ENCODE measurements at places on chromosomes 16 and 17. TPM values are rescaled to one million over a fixed set of nuclear protein-coding genes. Genes with fewer than 3 reads are reported as not detected.

GRCh38 chr17:7445619-7445968 is 733 bp downstream of the CHRNB1 start:
- DNase-seq: no peak

DNA sequence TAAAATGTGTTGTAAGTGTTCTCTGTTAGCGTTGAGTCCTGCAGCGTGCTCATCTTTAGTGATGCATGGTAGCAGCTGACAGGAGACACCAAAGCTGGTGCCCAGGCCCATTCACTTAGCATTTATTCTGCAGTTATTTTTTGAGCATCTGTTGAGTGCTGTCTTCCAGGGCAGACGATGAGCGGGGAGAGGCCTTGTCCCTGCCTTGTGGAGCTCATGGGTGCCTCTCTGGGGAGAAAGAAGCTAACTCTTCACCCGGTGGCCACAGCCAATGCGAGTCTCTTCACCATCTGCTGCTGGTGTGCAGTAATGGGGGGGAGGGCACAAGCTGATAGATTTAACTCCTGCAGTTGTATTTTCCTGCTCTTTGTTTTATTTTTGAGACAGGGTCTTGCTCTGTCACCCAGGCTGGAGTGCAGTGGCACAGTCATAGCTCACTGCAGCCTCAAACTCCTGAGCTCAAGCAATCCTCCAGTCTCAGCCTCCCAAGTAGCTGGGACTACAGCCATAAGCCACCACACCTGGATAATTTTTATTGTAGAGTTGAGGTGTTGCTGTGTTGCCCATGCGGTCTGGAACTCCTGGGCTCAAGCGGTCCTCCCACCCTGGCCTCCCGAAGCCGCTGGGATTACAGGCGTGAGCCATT is 30.5 kb downstream of the GPT2 start:
- DNase-seq: no peak

The C1QTNF1 gene
- not detected for total RNA-seq

DNA sequence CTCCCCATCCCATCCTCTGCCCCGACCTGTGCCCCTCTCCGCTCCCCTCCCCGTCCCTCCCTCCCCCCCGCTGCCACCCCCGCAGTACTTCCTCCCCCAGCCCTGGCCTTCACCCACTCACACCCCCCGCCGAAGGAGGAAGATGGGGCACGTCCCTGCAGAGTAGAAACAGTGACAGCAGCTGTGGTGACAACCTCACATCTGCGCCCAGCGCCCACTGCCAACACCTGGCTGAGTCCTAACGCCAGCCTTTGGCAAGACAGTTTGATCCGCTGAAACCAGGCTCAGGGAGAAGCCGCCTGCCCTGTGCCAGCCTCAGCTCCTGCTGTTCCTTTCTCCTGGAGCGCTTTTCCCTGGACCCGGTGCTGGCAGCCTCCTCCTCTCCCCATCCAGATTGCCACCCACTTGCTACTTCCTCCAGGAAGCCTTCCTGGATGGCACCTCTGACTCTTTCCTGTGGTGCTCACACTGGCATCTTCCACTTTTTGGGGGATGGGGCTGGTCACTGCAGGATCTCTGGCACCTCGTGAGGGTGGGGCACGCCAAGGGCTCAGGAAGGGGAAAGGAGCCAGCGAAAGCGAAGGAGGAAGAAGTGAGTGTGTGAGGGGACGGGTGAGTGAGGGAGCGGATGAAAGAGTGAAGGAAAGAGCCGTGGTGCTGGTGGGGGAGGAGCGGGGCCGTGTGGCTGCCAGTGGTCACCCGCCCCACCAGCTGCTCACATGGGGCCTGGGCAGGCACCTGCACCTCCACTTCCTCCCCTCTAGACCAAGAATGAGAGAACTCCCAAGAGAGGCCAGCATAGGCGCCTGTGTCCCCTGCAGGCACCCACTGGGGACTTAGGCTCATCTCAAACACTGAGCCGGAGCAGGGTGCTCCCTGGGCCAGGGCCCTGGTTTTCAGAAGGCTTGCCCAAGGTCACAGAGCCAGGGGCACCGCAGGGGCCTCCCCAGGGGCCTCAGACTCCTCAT is 27.0 kb downstream of the ZFPM1 start:
- no peak for DNase-seq

DNA sequence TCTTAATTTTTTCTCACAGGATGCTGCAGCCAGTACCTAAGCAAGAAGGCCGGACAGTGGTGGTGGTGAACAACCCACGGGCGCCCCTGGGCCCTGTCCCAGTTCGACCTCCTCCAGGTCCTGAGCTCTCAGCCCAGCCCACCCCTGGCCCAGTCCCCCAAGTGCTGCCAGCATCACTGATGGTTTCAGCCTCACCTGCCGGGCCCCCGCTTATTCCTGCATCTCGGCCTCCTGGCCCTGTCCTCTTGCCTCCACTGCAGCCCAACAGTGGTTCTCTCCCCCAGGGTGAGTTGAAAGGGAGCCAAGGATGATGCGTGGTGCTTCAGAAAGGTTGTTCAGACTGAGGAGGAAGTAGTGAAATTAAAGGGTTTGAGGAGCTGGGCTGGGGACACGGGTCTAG is 21.7 kb downstream of the SRCAP start:
- DNase-seq: no peak

GRCh38 chr16:66274335-66275110 is 92.0 kb upstream of the CDH5 start:
- DNase-seq: no peak

DNA sequence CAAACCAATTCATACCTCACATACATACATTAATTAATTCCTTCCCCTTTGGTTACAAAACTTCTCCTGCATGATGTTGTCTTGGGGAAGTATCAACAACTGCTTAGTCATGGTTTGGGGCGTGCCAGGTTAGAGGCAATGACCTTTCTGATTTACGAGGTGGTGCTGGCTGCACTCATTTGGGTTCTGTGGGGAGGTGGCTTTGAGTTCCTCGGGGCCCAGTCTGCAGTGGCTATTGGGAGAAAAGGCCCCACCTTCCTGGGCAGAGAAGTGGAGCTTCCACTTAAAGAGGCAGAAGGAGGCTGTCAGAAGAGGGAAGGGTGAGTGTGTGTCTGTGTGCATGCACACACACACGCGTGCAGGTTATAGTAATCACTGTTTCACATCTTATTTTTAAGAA is 10.2 kb upstream of the ETV4 start:
- DNase-seq: no peak

DNA sequence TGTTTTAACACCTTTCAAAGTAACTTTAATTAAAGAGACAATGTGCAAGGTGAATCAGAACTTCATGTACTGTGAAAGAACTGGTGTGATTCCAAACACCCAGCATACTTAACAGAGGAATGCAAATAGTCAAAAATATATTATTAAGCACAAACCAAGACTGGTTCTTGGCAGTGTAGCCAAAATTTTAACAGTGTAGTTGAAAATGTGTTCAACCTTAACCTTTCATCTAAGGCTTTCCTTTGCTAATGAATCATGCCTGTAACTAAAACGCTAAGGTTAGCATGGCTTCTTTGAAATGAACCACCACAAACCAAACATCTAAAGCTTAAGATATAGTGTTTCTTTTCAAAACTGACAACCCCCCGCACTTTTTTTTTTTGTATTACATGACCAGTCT is 146.3 kb upstream of the AXIN2 start:
- DNase-seq: no peak

Data from activated naive CD4-positive, alpha-beta T cell treated with anti-CD3 and anti-CD28 coated beads, Interleukin-2, amount 50 U/mL, for 72 hours (primary cell).